ENCODE measurements at places on chromosomes 4 and X.

DNA sequence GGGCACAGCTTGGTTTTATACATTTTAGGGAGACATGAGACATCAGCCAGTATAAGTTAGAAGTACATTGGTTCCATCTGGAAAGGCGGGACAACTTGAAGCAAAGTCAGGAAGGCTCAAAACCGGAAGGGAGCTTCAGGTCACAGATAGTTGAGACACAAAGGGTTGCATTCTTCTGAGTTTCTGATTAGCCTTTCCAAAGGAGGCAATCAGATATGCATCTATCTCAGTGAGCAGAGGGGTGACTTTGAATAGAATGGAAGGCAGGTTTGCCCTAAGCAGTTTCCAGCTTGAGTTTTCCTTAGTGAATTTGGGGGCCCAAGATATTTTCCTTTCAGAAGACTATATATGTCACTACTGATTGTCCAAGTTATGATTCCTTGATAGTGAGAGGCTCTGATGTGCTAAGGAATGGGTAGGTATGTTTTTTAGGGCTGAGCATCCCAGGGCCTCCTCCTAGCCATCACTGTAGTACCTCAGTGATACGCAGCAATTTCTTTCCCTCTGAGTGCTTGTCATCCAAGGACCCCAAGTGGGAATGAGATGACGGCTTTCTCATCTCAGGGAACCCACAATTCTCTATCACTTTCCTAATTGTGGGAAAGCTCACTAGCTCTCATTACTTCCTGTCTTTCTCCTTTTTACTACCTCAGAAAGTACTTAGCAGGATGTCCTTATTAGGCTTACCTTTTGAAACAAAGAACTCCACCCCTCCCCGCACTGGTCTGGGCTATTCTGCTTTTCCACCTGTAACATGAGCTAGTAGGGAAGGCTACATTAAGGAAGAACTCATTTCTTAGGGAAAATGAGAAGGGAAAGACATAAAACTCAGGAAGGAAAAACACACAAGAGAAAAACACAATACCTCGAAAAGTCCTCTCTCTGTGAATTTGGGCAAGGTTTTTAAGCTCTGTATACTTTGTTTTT lies 632.7 kb downstream of the RAPGEF2 start:
- DNase-seq = no peak

GRCh38 chr4:121736735-121737351 lies 28.1 kb downstream of the SMIM43 start:
- DNase-seq = no peak

- DNase-seq = no peak
Measured at GRCh38 chr4:48311896-48312295, 29.4 kb upstream of the SLAIN2 start.

DNA sequence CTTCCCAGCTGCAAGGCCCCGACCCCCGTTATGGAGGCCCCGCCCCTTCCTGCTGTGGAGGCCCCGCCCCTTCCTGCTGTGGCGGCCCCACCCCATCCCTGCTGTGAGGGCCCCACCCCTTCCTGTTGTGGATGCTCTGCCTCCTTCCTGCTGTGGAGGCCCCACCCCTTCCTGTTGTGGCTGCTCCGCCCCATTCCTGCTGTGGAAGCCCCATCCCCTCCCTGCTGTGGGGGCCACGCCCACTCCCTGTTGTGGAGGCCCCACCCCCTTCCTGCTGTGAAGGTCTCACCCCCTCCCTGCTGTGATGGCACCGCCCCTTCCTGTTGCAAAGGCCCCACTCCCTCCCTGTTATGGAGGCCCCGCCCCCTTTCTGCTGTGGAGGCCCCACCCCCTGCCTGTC lies 104.9 kb upstream of the PSAPL1 start:
- no peak for DNase-seq

- no peak for DNase-seq
Measured at GRCh38 chrX:72100824-72101351, 30.8 kb downstream of the RTL5 start.

DNA sequence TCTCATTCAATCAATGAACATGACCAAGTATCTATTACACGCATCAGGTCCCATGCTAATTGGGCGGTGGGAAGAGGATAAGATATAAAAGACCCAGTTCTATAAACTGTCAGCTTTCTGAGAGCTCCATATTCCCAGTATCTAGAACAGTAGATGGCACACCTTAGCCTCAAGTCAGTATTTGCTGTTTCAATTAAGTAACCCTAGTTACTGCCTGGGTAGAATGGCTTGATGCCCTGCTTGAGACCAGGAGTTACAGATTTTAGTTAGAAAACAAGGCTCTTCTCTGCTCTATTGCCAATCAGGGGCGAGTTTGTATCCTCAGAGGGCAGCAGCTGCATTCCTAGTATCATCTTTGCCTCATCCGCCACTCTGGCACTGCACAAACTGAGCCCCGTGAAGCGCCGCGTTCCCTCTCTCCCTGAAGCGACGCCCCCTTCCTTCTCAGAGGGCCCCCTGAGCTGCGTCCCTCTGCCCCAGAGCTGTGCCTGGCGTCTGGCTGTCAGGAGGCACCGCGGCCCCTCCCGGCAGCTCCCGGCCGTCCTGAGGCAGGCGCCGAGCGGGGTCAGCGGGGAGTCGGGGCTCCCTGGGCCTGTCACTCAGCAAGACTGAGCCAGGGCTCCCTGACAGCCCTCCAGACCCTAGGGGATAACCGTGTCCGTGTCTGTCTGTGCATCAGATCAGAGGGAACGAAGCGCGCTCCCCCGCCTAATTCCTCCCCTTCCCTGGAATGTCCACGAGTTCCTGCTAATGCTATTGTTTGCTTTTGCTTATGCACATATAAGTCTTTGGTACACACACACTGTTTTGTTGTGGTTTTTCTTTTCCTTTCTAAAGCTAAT lies 212.4 kb upstream of the TTC29 start:
- peak; percentile 35 for DNase-seq

DNA sequence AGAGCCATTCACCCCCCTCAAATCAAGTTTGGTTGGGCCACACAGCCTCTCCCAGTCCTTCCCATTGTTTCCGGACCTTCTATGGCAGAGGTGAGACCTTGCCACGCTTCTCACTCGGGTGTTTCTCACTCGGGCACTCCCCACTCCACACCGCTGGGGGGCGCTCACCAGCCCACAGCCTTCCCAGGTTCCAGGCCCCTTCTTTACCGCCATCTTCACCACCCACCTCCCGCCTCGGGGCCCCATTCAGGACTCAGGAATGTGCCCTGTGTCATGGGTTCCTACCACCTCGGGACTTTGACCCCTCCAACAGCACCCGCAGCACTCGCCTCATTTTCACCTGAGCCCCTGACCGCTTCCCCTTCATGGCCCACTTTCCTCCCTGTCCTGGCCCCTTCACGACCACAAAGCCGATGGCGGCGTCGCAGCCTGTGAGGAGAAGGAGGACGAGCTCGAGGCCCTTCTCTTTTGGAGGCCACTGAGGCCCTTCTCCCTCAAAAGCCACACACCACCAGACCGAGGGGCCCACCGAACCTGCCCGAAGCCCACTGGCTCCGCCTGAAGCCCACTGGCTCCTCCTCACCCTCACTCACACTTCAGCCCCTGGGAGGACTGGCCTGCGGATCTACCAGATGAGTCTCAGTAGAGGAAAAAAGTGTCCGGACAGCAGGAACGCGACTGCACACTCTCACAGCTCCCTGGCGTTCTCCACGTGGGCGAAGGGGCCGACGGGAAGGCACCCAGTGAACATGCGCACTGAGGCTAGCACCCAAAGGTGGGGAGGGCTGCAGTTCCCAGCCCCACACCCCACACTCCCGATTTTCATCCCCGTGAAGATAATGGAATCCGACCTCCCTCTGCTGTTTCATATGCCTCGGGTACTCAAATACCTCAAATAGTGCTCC lies at the start of gene PAGE1:
PAGE1 (minus strand) TSS at position 709 of the 905 bp plus-strand sequence. CDS start 1,214 bp downstream, outside the sequence.
- no peak for DNase-seq

- no peak for DNase-seq
Measured at GRCh38 chr4:141158219-141158618, 24.9 kb upstream of the RNF150 start.

- no peak for DNase-seq
Measured at GRCh38 chrX:72216973-72217372, 21.9 kb downstream of the ERCC6L start.

DNA sequence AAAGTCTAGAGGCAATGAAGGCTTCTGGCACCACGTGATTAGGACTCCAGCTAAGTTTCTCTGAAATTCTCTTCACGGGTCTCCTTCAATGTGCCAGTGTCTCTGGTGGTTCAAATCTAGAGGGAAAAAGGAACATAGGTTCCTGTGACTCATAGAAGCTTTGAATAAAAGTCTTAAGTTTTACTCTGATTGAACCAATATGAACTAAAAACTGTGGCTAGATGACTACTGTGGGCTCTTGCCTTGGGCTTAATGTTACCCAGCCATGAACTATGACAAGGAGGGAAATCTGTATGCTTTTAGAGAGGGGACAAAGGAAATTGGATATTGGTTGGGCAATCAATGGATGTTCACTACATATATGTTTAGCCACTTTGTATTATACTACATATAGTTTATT lies 49.9 kb upstream of the TEX13D start:
- no peak for DNase-seq

DNA sequence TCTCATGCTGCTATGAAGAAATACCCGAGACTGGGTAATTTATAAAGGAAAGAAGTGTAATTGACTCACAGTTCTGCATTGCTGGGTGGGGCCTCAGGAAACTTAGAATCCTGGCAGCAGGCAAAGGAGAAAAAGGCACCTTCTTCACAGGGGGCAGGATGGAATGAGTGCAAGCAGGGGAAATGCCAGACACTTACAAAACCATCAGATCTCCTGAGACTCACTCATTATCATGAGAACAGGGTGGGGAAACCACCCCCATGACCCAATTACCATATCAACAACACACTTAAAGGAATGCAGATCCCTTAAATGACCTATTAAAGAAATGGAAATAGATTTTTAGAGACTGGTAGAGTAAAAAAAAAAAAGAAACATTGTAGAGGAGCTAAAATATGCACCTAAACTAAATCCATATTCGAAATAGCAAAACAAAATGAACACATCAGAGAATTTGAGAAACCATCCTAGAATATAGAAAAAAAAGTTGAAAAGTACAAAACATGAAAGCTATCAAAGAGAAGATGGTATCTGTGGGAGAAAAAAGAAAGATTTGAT lies 104.3 kb upstream of the UGT8 start:
- DNase-seq = no peak

All from caudate nucleus (tissue), 63 donors.